Stimulated activated CD4-positive, alpha-beta T cell treated with anti-CD3 and anti-CD28 coated beads, Interleukin-4, amount 100 ng/mL, for 24 hours (primary cell): ENCODE measurements at places on chromosomes 16 and 17.

DNA sequence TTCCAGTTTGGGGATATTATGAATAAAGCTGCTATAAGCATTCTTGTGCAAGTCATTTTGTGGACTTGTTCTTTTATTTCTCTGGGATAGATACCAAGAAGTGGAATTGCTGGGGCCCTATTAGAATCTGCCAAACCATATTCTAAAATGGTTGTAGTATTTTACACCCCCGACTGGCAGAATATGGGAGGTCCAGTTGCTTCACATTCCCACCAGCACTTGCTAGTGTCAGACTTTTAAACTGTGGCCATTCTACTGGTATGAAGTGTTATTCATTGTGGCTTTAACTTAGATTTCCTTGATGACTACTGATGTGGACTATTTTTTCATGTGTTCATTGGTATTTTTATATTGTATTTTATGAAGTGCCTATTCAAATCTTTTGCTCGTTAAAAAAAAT, 18.1 kb upstream of the NUP93 start:
- DNase-seq, result no peak

- no peak for DNase-seq
These were observed at the start of gene HNF1B for GRCh38 chr17:37744961-37745800. Gene HNF1B, minus strand, starts transcription at chr17:37745059. Its CDS starts 175 bp downstream, at chr17:37744884.

- DNase-seq, result no peak
These were observed 477.9 kb downstream of the SOX9 start for GRCh38 chr17:72598695-72599094.

- DNase-seq, result peak; percentile 55
These were observed 21.2 kb downstream of the PDILT start for GRCh38 chr16:20383106-20384029.

- DNase-seq, result no peak
These were observed 86.8 kb upstream of the WSB1 start for GRCh38 chr17:27207073-27207513.

- no peak for DNase-seq
These were observed 194.1 kb upstream of the GSE1 start for GRCh38 chr16:85418978-85419491.

DNA sequence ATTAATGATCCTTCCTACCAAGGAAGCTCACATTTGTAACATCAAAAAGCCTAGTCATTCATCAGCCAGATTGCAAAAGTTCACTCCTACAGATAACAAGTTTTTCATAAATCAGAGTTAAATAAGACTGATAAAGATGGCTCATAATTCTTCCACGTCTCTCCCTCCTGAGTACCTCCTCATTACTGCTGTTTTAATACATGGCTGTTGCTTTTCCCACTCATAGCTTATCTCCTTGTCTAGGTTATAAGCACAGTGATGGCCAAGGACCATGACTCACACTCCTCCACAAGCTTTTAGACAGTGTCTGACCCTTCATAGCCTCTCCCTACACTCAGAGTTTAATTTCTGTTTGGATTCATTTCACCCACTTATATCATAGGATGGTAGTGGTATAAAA, 100.9 kb upstream of the MON1B start:
- DNase-seq, result no peak

DNA sequence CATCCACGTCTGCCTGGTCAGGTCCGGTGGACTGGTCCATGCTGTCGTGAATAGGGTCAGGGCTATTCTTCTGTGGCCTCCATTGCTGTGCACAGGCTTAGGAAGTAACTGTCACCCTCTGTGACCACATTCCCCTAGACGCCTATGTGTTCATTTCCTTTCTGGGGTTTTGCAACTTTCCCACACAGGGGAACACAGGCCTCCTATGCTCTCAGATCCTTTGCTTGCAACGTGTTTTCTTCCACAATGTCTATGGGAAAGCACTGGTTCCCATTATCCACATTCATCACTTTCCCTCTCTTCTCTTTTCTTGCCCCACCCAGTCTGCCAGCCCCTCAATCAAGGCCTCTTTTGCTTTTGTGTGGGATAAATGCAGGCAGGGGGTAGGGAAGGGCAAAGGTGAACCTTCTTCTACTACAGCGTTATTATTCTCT, 43.2 kb upstream of the DNAJA2 start:
- DNase-seq, result peak; percentile 8
